Prostate gland (tissue), 2 donors: ENCODE measurements at places on chromosomes 3 and 15.

DNA sequence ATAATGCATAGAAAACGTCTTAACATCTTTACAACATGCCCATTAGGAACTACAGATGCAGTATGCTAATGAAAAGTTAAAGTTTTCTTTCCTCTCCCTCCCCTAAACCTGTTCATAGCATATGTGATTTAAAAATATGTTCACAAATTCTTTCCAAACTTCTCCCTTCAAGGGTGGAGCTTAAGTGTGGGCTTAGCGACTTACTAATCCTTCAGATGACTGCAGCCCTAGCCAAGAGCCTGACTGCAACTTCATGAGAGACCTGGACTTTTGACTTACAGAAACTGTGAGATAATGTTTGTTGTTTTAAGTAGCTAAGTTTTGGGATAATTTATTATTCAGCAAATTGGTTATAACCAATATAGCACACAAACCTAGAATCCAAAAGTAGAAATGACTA is 22.0 kb upstream of the ANXA2 start:
- no peaks in the 10 kb centered on the region for H3K36me3 ChIP-seq
- DNase-seq = no peak
- H3K27ac ChIP-seq = no peak overlapping the region
- no peak overlapping the region for H3K4me3 ChIP-seq
- H3K4me1 ChIP-seq = no peaks in the 10 kb centered on the region

DNA sequence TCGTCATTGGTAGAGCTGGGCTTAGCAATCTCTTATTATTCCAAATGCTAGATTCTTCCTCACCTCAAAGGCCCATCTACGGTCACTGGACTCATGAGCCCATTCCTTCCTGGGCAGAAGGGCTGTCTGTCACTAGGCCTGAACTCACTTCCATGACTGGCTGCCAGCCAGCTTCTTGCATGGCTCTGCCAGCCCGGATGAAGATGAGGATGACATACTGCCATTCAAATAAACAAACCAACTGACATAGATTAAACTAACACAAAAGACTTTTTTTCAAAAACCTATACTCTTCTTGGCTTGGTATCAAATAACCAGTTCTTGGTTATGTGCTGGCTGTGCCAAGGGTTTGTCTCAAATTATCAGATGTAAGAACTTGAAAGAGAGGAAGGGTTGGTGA is 23.8 kb downstream of the ISL2 start:
- no peak for DNase-seq
- no peaks in the 10 kb centered on the region for H3K36me3 ChIP-seq
- H3K27ac ChIP-seq = no peak overlapping the region
- no peaks in the 10 kb centered on the region for H3K27me3 ChIP-seq
- H3K4me3 ChIP-seq = no peak overlapping the region

DNA sequence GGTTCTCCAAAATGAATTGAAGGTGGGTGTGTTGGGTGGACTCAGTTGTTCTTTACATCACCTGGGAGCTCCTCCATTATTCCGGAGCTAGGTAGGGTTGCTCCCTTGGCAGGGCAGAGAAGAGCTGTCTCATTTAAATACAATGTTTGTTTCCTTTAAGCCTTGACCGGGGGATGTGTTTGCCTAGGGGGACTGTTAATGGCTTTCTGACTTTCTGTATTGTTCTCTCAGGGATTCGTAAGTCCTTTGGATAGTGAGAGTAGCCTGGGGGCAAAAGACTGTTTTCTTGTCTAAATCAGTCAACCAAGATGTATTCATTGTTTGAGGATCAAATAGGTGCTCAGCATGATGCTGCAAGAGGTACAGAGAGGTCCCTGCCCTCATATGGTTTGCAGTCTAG is 71.1 kb downstream of the CDAN1 start:
- no peak for DNase-seq
- no peaks in the 10 kb centered on the region for H3K4me1 ChIP-seq
- H3K27ac ChIP-seq = no peak overlapping the region
- H3K36me3 ChIP-seq = no peaks in the 10 kb centered on the region
- H3K27me3 ChIP-seq = no peaks in the 10 kb centered on the region

DNA sequence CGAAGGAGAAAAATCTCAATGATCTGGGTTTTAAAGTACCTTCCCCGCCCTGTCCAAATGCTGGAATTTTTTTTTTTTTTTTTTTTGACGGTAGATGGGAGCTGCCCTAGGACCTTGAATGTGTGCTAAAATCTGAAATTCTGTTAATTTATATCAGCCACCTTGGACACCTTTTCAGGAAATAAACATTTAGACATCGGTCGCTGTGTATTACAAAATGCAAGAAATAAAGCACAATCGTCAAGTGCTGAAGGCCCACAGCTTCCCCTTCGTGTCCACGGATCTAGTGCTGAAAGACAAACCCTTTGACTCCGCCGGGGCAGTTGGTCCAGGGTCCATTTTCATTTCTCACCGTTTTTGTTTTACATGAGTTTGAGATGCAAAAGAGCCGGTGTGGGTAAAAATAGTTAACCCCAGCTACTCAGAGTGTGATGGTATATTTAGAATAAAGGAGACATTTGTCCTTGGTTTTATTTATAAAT is 90.2 kb upstream of the CHD2 start:
- peak overlapping the region; percentile 48 for H3K4me3 ChIP-seq
- H3K27ac ChIP-seq = peak overlapping the region; percentile 99
- no peaks in the 10 kb centered on the region for H3K27me3 ChIP-seq
- DNase-seq = peak; percentile 50

DNA sequence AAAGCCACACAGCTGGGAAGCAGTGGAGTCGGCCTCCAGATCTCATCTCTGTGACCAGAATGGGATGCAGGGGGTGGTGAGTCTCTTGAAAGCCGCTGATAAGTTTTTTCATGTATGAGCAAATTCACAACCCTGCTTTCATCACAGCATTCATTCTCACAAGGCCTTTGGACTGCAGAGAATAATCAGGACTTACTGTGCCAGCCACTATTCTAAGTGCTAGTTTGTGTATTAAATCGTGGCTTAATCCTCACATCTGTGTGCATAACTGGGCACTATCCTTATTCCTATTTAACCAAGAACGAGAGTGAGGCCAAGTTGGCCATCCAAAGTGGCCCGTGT is 64.2 kb upstream of the POLG start:
- H3K27ac ChIP-seq = no peak overlapping the region
- no peaks in the 10 kb centered on the region for H3K4me1 ChIP-seq
- H3K36me3 ChIP-seq = no peaks in the 10 kb centered on the region
- H3K27me3 ChIP-seq = peaks cover 18% of the 10 kb centered on the region

GRCh38 chr3:61848885-61849284 is 287.5 kb downstream of the PTPRG start:
- H3K27ac ChIP-seq = no peak overlapping the region
- no peak overlapping the region for H3K4me3 ChIP-seq
- no peak for DNase-seq
- H3K27me3 ChIP-seq = no peaks in the 10 kb centered on the region
- H3K36me3 ChIP-seq = no peaks in the 10 kb centered on the region

DNA sequence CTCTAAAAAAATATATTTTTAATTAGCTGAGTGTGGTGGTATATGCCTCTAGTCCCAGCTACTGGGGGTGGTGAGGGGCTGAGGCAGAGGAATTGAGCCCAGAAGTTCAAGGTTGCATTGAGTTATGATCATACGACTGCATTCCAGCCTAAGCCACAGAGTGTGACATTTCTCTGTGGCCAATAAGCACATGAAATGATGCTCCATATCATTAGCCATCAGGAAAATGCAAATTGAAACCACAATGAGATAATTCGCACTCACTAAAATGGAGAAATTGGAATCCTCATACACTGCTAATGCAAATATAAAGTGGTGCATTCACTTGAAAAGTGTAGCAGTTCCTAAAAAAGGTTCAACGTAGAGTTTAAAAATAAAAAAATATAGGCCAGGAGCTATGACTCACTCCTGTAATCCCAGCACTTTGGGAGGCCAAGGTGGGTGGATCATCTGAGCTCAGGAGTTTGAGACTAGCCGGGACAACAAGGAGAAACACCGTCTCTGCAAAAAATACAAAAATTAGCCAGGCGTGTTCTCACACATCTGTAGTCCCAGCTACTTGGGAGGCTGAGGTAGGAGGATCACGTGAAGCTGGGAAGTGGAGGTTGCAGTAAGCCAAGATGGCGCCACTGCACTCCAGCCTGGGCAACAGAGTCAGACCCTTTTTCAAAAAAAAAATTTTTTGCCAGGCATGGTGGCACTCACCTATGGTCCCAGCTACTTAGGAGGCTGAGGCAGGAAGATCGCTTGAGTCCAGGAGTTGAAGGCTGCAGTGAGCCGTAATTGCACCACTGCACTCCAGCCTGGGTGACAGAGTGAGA is 35.2 kb downstream of the IFT122 start:
- no peak for DNase-seq
- H3K4me1 ChIP-seq = no peaks in the 10 kb centered on the region
- no peak overlapping the region for H3K27ac ChIP-seq

- H3K4me1 ChIP-seq = no peaks in the 10 kb centered on the region
- H3K27me3 ChIP-seq = no peaks in the 10 kb centered on the region
- no peaks in the 10 kb centered on the region for H3K36me3 ChIP-seq
- no peak overlapping the region for H3K4me3 ChIP-seq
- no peak for DNase-seq
These were observed 97.4 kb downstream of the DTWD1 start for GRCh38 chr15:49718234-49718633.

DNA sequence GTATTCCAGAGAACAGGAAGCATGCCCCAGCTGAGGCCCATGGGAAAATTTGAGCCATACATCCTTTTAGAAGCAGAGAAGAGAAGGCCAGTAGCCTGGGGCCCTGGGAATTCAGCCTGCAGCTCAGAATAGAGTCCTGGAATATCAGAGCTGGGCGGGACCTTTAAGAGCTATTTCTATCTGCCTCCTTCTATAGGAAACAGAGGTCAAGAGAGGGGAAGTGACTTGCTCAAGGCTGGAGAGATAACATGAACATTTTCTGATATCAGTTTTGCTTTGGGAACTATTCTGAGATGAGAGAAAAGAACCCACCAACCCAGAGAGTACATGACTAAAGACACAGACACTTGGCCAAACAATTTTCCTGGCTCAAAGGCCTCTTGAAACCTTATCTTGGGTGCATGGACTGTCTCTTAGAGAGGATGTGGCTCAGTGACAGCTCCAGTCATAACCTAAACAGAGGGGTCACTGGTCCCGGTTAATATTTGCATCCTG is 26.0 kb downstream of the MASP1 start:
- H3K36me3 ChIP-seq = no peaks in the 10 kb centered on the region
- H3K27ac ChIP-seq = peak overlapping the region; percentile 16
- no peaks in the 10 kb centered on the region for H3K4me1 ChIP-seq
- H3K4me3 ChIP-seq = no peak overlapping the region

DNA sequence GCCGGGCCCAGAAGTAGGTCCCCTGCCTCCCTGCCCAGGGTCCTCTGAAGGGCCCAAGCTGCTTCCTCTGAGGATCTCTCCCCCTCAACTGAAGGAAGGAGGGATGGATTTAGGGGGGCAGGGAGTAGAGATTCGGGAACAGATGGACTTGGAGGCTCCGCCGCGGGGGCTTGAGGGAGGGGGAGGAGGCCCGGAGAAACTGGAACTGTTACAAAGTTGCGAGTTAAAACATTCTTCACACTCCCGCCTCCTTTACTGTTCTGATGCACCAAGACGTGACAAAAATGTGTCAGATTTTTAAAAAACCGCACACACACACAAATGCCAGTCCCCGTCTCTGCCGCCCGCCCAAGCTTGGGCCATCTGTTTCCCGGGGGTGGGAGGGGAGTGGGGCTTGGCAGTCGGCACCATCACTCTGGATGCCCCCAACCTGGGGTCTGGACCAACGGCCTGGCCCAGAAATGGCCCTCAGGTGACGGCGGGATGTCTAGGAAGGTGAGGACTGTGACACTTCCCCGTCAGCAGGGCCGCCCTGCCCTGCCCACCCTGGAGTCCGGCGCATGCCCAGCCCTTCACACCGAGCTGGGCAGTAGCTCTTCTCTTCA is 25.0 kb upstream of the LINGO1 start:
- no peaks in the 10 kb centered on the region for H3K36me3 ChIP-seq
- no peak overlapping the region for H3K4me3 ChIP-seq
- DNase-seq = no peak
- no peaks in the 10 kb centered on the region for H3K27me3 ChIP-seq
- no peak overlapping the region for H3K27ac ChIP-seq

- H3K4me3 ChIP-seq = no peak overlapping the region
- DNase-seq = no peak
- H3K36me3 ChIP-seq = no peaks in the 10 kb centered on the region
These were observed 38.9 kb upstream of the TPRG1 start for GRCh38 chr3:189132839-189133238.

DNA sequence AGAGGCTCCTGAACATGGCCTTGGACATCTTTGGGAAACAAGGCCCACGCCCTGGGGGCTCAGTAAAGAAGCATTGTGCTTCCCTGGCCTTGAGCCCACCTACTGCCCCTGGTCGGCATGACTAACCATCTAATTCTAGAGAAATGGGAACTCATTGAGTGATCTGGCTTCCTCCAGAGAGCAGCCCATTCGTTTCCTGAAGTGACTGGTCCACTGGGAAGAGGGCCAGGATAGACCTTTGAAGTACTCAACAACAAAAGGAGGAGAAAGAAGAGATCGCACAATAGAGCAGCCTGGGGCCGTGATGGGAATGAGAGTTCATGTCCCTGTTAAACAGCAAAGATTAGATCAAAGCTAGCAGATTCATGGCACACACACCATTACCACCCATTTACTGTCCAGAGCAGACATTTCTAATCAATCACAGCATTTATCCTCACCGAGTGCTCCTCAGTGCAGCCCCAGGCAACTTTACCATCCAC is 514.4 kb upstream of the PROK2 start:
- no peaks in the 10 kb centered on the region for H3K27me3 ChIP-seq
- peak overlapping the region; percentile 65 for H3K27ac ChIP-seq
- no peak for DNase-seq
- H3K4me1 ChIP-seq = peaks cover 16% of the 10 kb centered on the region
- H3K36me3 ChIP-seq = no peaks in the 10 kb centered on the region

GRCh38 chr15:77702211-77702957 is 69.7 kb upstream of the LINGO1 start:
- H3K36me3 ChIP-seq = no peaks in the 10 kb centered on the region
- DNase-seq = no peak
- no peak overlapping the region for H3K4me3 ChIP-seq

DNA sequence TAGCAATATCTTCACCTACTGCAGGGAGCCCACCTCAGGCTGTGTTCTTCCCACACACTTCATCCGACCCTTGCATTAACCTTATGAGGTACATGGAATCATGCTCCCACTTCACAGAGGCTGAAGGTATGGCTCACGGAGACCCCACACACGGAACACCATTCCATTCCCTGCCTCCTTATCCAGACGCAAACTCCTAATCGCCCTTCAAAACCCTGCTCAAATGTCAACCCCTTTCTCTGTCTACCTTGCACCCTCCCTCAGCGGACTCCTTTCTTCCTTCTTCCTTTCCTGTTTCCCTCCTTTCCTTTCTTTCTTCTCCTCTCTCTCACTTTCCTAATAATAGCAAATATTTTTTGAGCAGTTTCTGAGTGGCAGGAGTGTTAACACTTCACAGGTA is 23.8 kb downstream of the IQSEC1 start:
- H3K27me3 ChIP-seq = no peaks in the 10 kb centered on the region
- H3K4me3 ChIP-seq = no peak overlapping the region
- H3K36me3 ChIP-seq = no peaks in the 10 kb centered on the region
- no peak for DNase-seq
- H3K27ac ChIP-seq = no peak overlapping the region
- no peaks in the 10 kb centered on the region for H3K4me1 ChIP-seq
